ENCODE measurements at places on chromosomes 5 and 9.

DNA sequence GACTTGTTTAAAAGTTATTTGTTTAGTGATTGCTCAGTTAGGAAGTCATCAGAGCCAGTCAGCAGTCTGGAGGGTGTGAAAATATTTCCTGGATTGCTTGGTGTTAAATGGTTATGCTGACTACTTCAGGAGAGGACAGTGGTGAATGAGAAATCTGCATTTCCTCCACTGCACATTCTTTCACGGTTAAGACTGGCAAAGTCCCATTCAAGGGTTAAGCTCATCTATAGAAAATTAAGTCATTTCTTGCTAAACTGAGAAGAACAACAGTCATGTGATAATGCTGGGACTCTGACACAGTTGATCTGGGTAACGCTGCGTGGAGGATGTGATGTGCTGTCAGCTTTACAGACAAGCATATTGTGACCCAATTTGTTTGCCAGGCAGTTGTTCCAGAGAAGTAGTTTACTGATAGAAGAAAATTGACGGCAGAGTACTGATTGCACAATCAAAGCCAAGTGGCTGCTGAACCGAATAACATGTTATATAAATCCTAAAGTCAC is 80.4 kb downstream of the GRAMD2B start:
- no peak for DNase-seq

DNA sequence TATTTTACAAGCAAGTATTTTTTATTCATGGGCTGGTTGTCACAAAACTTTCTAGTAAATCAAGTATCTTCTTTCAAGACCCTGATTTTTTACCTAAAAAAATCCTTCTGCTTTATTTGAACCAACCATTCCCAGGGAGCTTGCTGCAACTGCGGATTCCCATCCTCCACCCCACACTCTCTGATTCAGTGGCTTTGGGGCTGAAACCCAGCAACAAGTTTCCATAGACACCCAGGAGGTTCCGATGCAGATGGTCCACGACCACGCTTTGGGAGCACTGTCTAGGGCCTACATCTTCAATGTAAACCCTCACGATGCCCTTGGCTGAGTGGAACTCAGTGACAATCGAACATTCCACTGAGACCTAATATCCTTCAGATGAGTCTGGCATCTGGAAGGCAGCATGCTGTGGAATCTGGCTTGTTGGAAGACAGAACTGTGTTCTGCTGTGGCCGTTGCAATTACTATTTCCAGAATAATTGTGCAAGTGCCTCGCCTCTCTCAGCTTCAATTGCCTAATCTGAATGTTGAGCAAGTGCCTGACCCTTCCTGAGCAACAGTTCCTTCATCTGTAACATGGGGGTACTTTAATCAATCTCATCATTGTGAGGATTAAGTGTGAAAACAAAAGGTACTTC is 105.1 kb downstream of the INSYN2B start:
- DNase-seq: no peak

DNA sequence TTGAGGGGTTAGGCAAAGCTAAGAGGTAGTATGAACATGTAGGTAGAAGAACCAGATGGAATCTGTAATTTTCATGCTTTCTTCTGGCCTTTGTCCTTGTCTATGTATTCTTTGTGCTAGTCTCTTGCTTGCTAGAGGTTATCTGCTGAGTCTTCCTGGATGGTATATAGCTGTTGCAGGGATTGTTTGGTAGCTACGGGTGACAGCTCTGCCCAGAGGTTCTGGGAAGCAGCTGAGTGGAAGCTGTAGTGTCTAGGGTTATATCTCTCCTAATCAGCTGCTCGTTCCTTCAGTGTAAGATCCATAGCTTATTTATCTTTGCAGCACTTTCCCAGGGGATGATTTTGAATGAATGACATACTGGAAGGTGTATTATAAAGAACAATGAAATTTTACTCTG is 100.3 kb downstream of the ATG10 start:
- DNase-seq: no peak

DNA sequence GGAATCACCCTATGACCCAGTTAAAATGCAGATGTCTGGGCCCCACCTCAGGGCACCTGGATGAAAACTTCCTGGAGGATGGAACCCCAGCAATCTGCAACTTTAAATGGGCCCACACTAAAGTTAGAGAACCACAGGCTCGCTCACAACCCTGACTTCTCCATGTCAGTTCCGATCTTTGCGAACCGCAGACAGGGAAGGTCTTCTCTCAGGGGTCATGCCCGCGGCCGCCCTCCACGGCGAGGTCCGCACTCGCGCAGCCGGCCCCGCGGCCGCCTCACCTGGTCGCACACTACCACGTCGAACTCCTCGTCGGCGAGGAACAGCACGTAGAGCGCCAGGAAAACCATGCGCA is 499 bp downstream of the ALG2 start:
- no peak for DNase-seq

GRCh38 chr5:61994171-61994570 is 311.8 kb upstream of the KIF2A start:
- DNase-seq: no peak

DNA sequence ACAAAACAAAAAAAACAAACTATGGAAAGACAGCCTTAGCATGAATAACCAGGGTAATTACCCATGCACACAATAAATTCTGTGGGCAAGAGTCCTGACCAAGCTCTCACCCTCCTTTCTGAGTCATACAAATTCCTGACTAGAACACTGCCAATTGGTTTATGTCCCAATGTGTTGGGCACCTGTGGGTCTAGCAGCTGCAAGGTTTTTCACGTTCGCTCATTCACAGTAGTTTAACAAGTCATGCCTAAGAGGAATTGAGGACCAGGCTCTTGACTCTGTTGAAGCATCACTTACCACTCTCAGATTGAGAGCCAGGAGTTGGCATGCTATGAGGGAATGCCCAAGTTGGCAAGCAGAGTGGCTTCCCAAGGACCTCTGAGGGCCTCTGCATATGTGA is 205.5 kb upstream of the SLC24A2 start:
- DNase-seq: no peak

- no peak for DNase-seq
These were observed 72.5 kb upstream of the PTGER4 start for GRCh38 chr5:40607202-40607601.

DNA sequence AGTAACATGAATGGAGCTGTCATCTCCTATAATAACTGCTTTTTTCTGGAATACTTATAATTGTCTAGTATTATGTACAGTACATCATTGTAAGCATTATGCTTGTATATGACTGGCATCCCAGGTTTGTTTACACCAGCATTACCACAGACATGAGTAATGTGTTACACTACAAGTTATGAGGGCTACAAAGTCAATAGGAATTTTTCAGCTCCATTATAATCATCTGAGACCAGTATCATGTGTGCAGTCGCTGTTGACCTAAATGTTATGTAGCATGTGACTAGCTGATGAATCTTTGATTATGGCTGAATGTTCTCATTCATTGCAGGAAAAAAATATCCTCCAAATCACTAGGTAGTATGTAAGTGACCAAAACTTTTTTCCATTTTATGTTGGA is 2.2 kb downstream of the ZCCHC9 start:
- DNase-seq: no peak

GRCh38 chr5:141958546-141959172 is 657 bp upstream of the PCDH12 start:
- no peak for DNase-seq

- no peak for DNase-seq
These were observed 89.3 kb downstream of the MACIR start for GRCh38 chr5:103347716-103348423.

- no peak for DNase-seq
These were observed 404.7 kb downstream of the MLLT3 start for GRCh38 chr9:20217596-20217995.

DNA sequence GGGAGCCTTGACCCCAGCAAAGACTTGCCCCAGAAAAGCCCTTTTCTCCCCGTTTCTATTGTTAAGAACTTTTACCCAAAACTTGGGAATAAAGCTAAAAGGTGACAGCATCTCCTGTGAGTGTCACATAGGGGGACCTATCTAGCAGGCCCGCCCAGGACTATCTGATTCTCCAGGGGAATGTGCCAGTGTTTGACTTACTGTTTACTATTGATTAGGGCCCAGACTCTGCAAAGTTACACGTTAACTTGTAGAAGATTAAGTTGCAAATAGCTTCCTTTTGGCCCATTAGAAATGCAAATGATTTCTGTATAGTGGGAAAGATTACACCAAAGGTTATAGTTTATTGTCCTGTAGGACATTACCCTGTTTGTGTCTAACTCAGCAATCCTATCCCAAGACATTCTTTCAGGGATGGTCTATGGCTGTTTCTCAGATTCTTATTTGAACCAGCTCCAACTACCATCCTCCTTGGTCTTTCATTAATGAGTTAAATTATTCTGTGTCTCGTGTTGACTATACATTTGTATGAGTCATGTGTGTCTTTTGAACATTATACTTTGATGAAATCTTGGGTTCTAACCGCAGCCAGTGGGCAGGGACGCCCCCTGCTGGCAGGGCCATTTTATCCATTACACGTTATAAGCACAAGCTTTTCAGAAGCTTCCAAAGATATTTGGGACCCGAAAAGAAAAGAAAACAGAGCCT is 60.7 kb downstream of the HRH2 start:
- DNase-seq: no peak

DNA sequence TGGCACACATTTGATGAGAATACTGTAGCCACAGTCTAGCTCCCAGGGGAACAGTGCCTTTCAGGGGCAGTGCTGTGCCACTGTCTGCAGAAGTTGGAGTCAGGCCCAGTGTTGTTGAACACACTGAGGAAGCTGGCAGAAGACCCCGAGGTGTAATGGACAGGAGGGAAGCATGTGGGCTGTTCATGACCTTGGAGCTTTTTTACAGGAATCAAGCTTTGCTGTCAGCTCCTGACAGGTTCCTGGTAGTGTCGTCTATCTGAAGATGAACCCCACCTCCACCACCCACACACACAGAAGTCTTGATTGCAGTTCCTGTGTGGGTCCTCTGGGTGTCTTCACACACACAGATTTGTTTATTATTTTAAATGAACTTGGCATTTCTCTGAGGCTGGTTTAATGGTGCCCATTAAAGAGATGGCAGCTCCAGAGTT is 40.3 kb upstream of the TNFAIP8 start:
- DNase-seq: no peak

GRCh38 chr9:81268048-81268447 is 421.3 kb downstream of the TLE1 start:
- no peak for DNase-seq

- DNase-seq: no peak
These were observed 365.5 kb downstream of the TMEM38B start for GRCh38 chr9:106059886-106060285.

All from NCI-H1048 (cell line).